ENCODE measurements at places on chromosomes 12 and 14.
A peak's percentile ranks its signal among the peaks of the same experiment; 100 is the strongest.

GRCh38 chr12:117158911-117159553, 31.2 kb downstream of the FBXO21 start:
- no peak for DNase-seq

- DNase-seq = no peak
These were observed 863.9 kb downstream of the BCL11B start for GRCh38 chr14:98408024-98408555.

- DNase-seq = no peak
These were observed 11.1 kb upstream of the FBRSL1 start for GRCh38 chr12:132478845-132479244.

- DNase-seq = no peak
These were observed 349.0 kb downstream of the RAD51B start for GRCh38 chr14:68168460-68169109.

DNA sequence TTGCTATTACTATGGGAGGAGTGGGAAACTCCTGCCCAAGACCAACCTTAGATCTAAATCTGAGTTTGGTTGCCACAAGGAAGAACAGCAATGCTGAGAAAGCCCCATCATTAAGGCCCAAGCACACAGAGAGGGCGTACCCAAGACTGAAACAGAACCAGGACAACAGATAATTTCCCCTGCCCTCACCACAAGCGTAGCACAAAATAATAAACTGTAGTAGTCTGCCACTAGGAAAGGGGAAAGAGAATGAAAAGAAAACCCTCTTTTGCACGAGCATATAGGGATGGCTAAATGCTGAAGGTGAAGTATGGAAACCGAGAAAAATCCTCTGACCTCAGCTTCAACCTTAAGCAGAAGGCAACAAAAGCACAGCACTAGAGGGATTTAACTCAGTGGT, 76.5 kb upstream of the DHRS4 start:
- DNase-seq = no peak

DNA sequence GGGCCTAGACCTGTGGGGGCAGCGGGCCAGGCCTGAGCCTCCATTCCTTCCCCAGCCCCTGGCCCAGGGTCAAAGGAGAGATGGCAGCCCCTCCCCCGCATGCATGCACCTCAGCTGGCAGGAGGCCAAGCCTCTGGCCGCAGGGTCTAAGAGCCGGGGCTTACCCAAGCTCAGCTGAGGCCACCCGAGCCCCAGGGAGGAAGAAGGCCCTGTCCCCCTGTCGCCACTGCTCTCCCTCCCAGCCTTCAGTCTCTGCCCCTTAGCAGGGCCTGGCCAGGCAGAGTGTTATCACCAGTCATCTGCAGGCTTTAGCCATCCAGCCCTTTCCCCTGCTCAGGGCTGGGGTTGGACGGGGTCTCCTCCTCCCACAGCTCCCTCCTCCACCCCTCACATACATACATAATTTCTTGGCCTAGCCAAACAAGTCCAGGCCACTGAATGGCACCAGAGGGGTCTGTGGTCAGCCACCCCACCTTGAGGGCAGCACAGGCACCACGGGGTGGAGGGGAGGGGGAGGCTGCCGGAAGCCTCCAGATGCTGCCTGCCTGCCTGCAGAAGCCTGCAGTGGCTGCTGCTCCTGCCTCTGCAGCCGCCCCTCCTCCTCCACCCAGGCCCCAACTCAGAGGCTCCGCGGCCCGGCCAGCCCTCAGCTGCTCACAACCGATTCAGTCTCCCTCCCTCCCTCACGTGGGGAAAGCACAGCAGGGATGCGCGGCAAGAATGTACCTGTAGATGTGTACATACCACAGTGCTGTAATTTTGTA, 22.8 kb downstream of the RAB35 start:
- no peak for DNase-seq

DNA sequence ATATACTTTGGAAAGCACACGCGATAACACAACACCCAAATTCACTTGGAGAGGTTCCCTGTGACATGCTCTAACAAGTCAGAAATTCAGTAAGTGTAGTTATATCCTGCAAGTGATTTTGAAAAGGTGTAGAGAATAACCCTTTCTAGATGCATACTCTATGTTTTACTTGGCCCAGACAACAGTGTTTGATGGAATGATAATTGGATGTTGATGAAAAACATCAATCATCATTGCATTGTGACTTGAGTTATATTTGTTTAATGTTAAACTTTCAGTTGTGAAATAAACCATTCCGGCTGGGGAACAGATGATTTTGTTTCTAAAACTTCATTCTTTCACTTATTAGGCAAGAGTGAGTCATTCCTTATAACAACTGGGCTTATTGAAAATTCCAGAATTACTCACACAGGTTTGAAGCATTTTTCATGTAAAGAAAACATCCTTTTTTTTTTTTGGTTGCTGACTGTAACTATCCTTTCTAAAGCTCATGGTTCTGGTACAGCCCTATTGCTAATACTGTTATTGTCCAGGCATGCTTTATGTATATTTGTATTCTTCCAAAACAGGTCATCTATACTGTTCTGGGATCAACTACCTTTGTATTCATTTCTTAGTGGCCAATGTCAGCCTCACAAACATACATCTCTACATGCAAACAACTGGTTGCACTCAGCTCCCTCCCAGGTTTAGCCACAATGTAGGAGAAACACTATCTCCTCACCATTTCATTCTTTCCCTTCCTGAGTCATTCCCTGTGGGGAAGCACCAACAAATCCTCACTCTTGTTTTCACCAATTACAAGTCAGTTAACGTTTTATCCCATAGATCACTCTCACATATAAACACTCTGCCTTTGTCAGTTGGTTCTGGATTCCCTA, 121.2 kb upstream of the LRIG3 start:
- peak; percentile 84 for DNase-seq

GRCh38 chr12:65355461-65355860, 77.0 kb downstream of the MSRB3 start:
- DNase-seq = no peak

GRCh38 chr12:10618338-10618987, 5.1 kb upstream of the MAGOHB start:
- peak; percentile 64 for DNase-seq

DNA sequence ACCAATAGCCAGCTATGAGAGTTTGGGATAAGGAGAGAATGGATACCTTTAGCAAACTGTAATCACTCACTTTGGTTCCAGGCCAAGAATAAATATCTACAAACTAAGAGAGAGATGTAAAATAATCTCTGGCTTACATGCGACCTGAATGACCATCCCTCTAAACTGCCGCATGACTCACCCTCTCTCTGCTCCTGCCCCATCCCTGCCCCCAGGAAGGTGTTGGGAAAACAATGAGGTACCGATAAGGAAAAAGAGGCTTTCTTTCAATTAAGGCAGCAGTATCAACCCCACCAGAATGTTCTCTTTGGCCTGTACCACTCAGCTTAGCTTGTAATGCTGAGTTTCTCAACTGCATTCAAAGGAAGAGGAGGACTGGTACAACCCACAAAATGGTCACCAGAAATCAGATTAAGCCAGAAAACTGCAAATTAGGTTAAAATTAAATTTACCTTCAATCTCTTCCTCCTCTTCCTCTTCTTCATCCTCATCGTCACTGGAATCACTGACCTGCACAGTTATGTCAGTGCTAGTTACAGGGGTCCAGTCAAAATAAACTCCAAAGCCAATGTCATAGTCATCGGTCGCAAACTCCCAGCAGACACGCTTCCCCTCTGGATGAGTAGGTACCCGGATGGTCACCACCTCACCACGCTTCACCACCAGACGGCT, 22.0 kb downstream of the GSTZ1 start:
- no peak for DNase-seq

GRCh38 chr14:50362764-50363713, 33.6 kb downstream of the CDKL1 start:
- DNase-seq = no peak
